ENCODE measurements at places on chromosomes 5 and 9.
A peak's percentile ranks its signal among the peaks of the same experiment; 100 is the strongest.

GRCh38 chr5:52648726-52649125 is 139.0 kb upstream of the ITGA1 start:
- no peak for DNase-seq

GRCh38 chr5:56206126-56206910 is 26.8 kb downstream of the ANKRD55 start:
- DNase-seq: no peak

DNA sequence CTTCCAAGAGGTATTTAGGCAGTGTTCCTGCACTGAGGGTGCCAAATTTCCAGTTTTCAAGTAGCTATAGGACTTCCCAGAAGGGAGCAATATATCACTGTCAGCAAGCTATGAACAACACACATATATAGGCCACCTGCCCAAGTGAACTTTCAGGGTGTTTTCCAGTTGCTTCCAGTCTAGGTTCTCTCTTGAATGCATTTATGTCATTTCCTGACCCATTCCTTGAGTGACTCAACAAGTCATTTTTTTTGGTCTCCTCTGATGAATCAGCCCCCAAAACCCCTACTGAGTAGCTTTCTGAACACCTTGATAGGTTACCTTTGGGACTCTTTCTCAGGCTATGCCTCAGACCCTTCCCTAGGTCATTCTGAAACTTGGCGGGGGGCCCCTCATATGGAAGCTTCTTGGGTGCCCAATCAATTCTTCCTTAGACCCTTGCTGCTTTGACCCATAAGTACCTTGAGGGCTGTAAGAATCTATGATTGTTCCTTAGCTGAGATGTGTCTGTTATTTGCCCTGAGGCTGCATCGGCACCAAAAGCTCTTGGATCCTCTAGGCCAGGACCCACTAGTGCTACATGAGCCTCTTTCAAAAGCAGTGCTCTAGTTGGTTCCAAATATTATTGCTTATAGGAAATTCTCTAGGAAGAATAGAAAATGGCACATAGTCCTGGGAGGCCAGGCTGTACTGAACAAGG is 12.4 kb downstream of the DNAJB5 start:
- DNase-seq: no peak

GRCh38 chr5:138068742-138069600 is 14.9 kb upstream of the WNT8A start:
- peak; percentile 35 for DNase-seq

DNA sequence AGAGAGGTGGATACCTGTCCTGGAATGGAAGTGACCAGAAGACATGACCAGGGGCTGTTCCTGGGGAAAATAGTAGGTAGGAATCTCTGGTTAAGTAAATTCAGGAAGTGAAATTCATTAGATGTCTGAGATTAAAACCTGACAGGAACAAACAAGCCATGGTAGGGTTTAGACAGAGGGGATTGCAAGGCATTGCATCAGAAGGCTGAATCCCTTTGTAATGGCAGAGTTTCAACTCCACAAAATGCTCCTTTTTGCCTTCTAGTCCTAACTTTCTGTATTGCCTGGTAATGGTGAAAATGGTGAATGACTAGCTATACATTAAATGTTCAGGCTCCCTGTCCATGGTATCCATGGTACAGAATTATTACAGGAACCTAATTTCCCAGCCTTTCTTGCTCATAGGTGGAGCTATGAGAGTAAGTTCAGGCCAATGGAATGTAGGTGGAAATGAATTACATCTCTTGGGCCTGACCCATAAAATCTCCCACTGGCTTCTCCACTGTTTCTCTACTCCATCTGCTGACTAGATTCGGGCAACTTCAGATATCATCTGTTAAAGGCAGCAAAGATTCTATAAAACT is 113.4 kb upstream of the CNTLN start:
- no peak for DNase-seq

GRCh38 chr9:134923466-134923865 is 5.8 kb upstream of the FCN1 start:
- DNase-seq: no peak

DNA sequence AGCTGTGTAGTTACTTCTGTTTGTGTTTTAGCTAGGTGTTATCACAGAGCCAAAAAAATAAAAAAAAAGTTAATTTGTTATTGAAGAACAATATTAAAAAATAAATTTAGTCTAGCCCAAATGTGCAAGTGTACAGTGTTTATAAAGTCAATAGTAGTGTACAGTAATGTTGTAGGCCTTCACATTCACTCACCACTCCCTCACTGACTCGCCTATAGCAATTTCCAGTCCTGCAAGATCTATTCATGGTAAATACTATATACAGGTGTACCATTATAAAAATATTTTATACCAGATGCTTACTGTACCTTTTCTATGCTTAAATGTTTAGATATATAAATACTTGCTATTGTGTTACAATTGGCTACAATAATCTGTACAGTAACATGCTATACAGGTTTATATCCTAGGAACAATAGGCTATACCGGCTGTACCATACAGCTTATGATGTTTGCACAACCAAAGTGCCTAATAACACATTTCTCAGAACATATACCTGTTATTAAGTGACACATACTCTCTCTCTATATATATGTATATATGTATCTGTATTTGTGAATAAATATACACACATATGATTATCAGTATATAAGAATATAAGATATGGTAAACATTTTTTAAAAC is 341.4 kb upstream of the EDIL3 start:
- DNase-seq: no peak

- no peak for DNase-seq
These were observed 101.3 kb upstream of the LARP1 start for GRCh38 chr5:154653764-154654485.

- DNase-seq: no peak
These were observed 38.5 kb upstream of the GZMA start for GRCh38 chr5:55063899-55064298.

GRCh38 chr5:150771034-150771795 is 7.3 kb upstream of the SMIM3 start:
- no peak for DNase-seq

DNA sequence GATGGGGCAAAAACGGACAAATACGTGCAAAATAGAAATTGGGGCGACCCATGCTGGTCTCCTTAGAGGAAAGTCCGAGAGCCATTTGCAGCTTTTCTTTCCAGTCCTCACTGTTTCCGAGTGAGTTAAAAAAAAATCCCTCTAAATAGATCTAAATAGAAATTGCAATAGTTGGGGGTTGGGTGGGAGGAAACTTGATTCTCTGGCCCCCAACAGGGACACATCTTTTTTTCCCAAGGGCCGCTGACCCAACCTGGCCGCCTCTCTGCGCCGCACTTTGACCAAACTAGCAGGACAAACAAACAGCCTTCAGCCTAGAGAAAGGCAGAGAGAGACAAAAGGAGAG is 2.8 kb upstream of the NKX2-5 start:
- DNase-seq: no peak

GRCh38 chr5:158609333-158610050 is 490.2 kb downstream of the EBF1 start:
- no peak for DNase-seq
